NCI-H1436 treated with DMSO at 0.1 percent for 48 hours (cell line): ENCODE measurements at places on chromosomes 16 and 17.

GRCh38 chr16:53549970-53550690, 47.1 kb upstream of the AKTIP start:
- DNase-seq = peak; percentile 42

DNA sequence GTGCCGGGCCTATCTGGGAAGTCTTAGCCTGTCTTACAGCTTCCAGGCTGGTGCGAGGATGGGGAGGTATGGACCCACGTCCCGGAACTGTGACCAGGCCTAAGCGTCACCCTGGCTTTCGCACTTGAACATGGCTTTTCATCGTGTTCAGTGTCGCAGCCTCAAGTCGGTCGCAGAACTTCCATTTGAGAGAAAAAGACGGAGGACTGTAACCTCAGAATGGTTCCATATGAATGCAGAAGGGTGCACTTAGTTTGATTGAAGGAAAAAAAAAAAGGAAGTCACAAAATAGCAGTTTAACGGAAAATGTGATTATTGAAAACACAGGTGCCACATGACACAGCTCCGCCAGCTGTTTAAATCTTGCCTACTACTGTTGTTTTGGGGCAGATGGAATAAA, 30.2 kb upstream of the JPT2 start:
- no peak for DNase-seq

DNA sequence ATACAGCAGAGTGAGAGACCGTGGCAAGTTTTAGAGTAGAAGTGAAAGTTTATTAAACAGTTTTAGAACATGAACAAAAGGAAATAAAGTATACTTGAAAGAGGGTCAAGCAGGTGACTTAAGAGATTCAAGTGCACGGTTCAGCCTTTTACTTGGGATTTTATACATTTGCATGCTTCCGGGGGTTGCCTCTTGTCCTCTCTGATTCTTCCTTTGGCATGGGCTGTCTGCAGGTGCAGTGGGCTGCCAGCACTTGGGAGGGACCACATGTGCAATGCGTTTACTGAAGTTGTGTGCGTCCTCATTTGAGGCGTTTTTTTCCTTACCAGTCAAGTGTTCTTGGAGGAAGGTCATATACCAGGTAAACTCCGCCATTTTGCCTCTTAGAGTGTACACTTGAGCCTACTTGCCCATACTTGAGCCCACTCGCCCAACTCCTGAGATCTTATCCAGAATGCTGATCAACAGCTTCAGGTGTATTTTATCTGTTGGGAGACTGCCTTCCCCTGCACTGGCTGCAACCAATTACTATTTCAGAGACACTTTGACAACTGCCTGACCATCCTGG, 195.2 kb downstream of the IRX5 start:
- DNase-seq = no peak

DNA sequence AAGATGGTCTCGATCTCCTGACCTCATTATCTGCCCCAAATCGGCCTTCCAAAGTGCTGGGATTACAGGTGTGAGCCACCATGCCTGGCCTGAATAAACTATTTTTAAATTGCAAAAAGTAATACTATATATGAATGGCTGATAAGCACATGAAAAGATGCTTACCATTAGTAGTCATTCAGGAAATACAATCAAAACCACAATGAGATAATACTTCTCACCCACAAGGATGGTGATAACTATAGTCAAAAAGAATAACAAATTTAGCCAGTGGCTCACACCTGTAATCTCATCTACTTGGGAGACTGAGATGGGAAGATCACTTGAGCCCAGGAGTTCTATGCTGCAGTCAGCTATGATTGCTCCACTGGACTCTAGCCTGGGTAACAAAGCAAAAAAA, 2.4 kb upstream of the TACO1 start:
- no peak for DNase-seq

- no peak for DNase-seq
These were observed 8.6 kb upstream of the AKTIP start for GRCh38 chr16:53511403-53512280.

- DNase-seq = no peak
These were observed 64.2 kb upstream of the ZNF469 start for GRCh38 chr16:88318521-88318920.

GRCh38 chr16:68116256-68116867, 31.2 kb downstream of the NFATC3 start:
- no peak for DNase-seq

DNA sequence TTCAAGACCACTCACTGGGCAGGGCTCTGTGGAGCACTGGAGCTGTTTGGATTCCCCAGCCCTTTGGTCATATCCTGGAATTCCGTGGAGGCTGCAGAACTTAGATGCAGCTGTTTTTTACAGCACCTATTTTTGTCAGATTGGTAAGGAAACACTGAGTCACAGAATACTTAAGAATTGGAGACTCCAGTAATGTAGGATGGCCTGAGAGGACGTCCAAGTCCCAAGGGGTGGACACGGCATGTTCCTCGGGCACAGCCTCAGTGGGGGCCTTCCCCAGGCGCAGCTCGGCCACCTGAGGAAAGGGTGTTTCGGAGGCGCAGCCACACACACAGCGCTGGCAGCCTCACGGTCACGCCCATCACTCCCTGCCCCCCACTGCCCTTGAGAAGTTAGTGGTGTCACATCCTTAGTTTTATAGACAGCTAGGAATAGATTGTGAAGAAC, 14.8 kb downstream of the PLD6 start:
- no peak for DNase-seq

DNA sequence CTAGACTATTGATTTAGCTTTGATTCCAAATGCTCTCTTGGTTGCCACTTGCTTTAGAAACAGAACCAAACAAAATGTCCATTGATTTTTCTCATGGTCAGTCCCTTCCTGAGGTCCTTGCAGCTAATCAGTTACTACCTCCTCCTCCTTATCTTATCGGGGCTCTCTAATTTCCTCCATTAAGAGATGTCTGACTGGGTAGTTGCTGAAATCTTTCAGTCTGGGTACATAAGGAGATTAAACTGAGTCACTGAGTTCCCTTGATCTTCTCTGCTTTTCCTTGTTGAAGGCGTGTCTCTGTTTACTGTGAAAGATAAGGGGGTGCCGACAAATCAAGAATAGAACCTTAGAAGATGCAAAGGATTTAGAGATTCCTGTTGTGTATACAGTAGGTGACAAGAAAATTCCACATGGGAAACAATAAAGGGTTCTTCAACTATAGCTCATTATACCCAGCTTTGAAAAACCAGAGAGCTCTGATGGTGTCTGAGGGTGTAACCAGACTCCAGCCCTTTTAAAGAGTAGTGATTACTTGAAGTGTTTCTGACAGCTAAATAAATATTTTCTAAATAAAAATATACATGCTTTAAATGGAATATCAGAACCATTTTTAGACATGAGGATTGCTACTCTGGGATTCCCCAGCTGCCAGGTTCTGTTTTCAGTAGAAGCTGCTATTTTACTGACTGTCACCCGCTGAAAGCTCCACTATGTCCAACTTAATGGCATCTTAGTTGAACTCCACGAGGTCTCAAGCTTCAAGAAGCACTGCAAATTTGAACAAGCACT, 791.3 kb upstream of the SOX9 start:
- DNase-seq = peak; percentile 58

- DNase-seq = no peak
These were observed 58.6 kb upstream of the TNRC6A start for GRCh38 chr16:24670623-24671454.

- no peak for DNase-seq
These were observed 29.9 kb downstream of the SHCBP1 start for GRCh38 chr16:46591257-46591656.

- no peak for DNase-seq
These were observed 2.7 kb downstream of the RUSF1 start for GRCh38 chr16:31505483-31505882.

DNA sequence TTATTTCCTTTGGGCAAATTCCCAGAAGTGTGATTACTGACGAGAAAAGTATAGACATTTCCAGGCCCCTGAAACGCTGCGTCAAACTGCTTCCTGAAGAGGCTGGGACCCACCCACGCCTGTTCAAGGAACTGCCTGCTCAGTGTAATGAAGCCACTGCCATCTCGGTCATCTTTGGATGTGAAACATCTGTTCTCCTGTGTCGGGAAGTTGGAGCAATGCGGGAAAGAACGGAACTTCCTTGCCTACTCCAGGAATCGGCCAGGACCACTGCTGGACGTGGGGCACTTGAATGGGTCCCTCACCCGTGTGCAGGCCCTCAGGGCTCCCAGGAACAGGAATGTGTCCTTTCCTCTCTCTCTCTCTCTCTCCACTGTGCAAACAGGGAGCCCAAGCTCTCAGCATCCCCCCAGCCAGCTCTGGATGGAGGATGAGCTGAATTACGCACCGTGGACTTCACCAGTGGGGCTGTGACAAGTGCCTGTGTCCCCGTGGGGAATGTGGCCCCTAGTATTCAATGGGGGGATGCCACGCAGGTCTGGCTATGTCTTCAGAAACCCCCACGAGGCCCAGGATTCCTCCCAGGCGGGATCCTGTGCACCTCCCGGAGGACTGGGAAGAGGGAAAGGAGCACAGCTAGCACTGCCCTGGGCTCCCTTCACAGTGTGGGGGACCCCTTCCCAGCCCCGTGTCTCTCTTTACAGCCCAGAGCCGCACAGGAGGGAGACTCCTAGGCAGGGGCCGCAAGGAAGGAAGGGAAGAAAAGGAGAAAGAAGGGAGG, 18.3 kb upstream of the LITAF start:
- no peak for DNase-seq

- no peak for DNase-seq
These were observed 37.6 kb upstream of the LGALS9 start for GRCh38 chr17:27593232-27593856.

GRCh38 chr16:88951501-88951900, 25.5 kb downstream of the CBFA2T3 start:
- no peak for DNase-seq

DNA sequence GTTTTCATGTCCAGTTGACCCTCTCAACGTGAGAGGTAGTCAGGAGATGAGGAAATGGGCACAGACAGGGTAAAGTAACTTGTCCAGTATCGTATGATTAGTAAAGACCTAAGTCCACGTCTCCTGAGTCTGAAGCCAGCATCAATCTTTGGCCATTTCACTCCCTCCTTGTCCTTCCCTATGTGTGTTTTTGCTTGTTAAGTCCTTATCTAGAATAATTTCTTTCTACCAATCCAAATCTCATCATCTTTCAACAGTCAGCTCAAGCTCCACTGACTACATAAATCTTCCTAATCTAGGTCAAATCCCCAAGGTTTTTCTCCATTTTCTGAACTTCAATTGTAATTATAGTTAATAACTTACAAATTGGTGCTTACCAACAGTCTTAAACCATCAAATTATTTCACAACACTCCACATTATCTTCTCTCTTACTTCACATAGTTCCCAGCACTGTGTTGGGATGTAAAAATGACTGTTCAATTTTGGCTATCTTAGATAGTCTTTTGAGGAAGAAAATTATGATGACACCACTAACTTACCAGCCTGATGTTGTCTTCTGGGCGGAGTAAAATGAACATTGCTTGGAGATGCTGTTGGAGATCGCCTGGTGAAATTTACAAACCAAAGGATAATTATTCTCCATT, 72.3 kb upstream of the CORO6 start:
- DNase-seq = no peak

GRCh38 chr16:10951026-10951425, 6.7 kb downstream of the CLEC16A start:
- no peak for DNase-seq

DNA sequence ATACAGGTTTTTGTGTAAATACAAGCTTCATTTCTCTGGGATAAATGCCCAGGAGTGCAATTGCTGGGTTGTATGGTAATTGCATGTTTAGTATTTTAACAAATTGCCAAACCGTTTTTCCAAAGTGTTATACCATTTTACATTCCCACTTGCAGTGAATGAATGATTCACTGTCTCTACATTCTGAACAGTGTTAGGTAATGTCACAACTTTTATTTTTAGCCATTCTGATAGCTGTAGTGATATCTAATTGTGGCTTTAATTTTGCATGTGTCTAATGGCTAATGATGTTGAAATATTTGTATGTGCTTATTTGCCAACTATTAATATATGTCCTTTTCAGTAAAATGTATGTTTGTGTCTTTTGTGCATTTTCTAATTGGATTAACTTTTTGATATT, 156.9 kb upstream of the CES5A start:
- DNase-seq = no peak

GRCh38 chr17:70072546-70073309, 2.3 kb upstream of the KCNJ16 start:
- DNase-seq = no peak

GRCh38 chr17:16918443-16918842, 53.5 kb downstream of the TNFRSF13B start:
- DNase-seq = no peak

DNA sequence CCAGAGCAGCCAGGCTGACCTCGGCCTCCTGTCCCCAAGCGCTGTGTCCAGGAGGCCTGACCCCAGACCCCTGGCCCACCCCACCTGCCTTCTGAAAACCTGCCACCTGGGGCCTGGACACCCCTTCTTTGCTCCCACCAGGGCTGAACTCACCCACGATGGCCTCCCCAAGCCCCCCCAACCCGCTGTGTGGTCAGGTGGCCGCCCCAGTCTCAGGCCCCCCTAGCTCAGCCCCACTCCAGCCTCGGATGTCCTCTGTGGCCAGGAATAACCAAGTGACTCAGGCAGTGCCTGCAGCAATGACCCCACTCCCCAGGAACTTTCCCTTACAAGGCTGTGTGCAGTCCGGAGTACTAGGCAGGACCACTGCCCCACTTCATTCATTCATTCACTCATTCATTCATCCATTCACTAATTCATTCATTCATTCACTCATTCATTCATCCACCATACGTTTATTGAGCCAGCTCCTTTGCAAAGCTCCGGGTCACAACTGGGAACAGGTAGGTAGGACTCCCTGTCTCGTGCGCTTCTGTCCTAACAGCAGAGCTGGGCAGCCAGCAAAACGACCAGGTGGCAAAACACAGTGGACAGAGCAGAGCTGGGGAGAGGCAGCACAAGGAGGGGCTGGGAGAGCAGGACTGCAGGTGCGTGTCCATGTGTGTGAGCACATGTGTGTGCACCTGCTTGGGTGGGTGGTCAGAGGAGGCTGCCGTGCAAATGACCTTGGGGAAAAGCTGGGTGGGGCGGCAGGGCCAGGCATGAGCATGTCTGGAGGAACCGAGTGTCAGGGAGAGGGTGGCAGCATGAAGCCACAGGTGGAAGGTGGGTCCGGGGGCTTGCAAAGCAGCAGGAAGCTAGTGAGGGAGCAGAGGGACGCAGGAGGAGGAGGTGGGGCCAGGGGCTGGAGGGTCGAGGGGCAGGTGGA, 75.8 kb upstream of the CBX4 start:
- DNase-seq = no peak

- DNase-seq = no peak
These were observed 36.2 kb upstream of the RCVRN start for GRCh38 chr17:9941305-9941704.
